ENCODE measurements at places on chromosomes 11 and 22.
A peak's percentile ranks its signal among the peaks of the same experiment; 100 is the strongest.

DNA sequence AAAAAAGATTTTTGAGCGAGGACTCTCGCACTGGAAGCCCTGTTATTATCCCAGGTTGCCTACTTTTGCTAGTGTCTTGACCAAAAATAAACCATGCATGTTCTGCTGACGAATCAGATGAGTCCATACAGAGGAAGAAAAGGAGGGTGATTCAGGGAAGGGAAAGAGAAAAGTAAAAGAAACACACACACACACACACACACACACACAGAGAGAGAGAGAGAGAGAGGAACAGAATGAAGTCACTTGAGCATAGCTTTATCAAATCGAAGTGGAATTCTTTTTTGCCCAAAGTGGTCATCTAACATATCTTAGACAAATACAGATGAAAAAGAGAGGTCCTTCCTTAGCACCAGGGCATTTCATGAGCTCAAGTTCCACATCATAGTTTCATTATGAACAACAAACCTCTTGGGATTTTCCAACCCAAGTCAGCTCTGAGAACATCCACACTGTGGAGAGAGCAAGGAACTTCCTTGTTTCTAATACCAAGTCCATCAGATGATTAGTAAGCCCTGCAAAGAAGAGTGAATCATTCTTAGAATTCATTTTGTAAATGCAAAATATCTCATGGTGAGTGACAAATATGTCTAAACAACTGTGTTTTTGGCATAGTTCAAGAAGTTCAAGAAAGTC lies 7.7 kb upstream of the MMP12 start:
- no peak for DNase-seq

- DNase-seq = no peak
Measured at GRCh38 chr22:39925909-39926679, 25.2 kb downstream of the GRAP2 start.

DNA sequence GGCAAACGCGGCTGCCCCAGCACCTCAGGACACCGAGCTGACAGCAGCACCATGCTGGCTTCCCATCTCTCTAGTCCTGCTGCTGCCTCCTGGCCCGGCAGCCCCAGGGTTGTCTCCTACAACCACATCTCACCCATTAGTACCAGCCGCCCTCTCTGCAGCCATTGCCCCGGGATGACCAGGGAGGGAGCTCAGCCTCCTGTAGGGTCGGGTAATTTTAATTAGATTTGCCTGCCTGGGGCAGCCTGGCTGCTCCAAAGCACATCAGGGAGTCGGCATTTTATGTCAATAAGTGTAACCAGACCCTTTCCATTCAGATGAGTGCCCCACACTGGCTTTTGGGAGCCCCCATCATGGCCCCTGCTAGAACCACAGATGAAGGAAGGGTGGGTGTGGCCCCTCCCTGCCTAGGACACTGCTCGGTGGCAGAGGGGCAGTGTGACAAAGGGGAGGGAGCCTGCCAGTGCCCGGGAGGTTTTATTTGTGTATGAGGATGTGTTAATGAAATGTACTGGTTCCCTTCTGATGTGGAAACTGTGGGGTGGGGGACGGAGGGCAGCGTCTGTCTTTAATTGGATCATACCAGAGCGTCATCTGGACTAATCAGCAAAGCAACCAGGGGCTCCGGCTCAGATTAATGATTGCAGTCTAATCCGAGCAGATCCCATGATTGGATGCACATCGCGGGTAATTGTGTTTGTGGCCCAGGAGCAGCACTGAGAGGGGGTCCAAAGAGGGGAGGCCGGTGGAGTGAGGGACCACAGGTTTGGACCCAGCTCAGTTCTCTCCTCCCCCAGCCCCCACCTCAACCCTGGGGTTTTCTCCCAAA lies 125.3 kb downstream of the FEZ1 start:
- no peak for DNase-seq

DNA sequence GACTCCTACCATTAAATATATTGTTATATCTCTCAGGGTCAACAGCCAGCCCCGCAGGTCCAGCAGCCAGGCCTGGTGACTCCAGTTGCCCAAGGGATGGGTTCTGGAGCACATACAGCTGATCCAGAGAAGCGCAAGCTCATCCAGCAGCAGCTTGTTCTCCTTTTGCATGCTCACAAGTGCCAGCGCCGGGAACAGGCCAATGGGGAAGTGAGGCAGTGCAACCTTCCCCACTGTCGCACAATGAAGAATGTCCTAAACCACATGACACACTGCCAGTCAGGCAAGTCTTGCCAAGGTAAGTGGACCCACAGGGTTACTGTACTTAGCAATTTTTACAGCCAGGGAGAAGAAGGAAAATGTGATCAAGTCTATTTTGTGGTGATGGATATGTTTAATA lies 35.1 kb downstream of the EP300 start:
- peak; percentile 87 for DNase-seq

DNA sequence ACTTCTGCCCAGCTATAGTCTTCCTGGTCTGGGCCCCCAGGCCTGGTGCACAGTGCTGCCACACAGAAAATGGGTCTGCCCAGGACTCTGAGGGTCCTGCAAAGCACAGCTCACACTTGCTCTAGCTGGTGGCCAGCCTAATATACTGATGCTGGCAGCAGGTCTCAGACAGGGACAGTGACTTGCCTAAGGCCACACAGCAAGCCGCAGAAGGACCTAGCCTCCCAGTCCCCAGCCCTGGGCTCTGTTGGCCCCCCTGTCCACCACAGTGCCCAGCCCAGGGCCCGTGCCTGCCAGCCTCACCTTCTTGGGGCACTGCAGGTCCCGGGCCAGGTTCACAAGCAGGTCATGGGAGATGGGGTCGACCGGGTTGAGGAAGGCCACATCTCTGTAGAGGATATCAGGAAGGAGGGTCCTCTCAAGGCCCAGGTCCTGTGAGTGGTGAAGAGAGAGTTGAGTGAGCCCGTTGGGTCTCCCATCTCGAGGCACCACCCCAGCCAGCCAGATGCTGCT lies 3.3 kb downstream of the LRRC75B start:
- no peak for DNase-seq

DNA sequence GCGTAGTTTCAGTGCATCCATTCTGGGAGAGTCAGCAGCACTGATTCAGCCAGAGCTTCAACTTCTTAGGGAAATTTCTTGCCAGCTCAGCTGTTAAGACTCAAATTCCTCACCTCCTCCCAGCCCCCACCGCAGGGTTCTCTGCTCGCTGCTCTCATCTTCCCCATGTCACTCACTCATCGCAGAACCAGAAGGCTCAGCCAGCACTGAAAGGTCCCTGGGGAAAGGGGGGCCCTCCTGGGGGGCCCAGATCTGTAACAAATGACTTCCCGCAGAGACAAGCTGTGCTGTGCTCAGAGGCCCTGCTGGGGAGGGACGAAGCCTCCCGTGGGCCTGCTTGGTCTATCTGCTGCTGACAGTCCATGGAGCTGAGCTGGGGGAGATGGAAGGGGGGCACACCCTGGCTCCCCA lies 220.6 kb downstream of the NTM start:
- DNase-seq = no peak

DNA sequence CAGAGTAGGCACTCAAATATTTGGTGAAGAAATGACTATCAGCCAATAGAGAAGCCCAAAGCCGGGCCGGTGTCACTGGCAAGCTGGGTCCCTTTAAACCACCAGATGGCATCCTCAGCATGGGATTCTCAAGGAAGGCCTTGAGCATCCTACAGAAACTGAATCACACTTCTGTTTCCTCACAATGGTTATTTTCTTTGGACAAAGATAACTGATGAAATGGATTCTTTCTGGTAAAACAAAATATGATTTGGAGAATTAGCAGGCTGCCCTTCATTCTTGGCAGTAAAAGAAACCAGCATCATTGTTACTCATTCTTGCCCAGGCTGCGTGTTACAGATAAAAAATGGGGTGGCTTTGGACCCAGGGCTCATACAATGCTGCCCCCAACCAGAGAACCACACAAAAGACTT lies 30.3 kb upstream of the ASPHD2 start:
- DNase-seq = peak; percentile 35

- no peak for DNase-seq
Measured at GRCh38 chr22:37197451-37198257, 9.6 kb upstream of the C1QTNF6 start.

- DNase-seq = no peak
Measured at GRCh38 chr11:91912322-91912721, 312.3 kb upstream of the FAT3 start.

DNA sequence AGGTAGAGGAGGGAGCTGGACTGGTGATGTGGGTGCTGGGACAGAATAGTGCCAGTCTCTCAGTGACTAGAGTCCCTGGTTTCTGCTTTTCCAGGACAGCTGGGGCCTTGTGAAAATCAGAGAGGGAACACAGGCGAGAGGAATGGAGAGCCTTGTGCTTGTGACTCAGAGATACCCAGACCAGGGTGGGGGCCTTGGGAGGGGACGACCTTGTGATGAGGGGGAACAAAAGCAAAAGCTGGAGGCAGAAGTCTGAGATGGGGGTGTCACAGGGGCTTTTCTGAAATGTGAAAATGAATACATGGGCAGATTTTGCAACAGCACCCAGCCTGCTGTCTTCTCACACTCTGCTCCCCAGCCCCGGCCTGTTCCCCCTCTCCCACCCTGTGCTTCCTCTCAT lies 3.4 kb upstream of the NR1H3 start:
- peak; percentile 17 for DNase-seq

- no peak for DNase-seq
Measured at GRCh38 chr11:124801014-124801413, 808 bp upstream of the MSANTD2 start.

DNA sequence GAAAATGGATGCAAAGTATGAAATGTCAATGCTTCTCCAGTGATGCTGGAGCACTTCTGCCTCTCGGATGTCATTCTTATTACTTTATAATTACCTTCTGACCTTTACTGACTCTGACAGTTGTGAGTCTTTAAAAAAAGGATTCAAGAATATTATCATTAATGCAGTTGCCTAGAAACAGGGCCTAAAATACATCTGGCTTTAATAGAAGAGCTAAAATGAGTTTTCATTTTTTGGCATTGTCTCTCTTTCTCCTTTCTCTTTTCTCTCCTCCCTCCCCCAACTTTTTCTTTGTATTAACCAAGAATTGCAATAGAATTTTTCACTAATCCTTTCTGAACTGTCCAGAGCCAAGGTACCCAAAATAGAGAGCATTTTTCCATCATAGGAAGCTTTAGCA lies 45.9 kb downstream of the FDX1 start:
- no peak for DNase-seq

DNA sequence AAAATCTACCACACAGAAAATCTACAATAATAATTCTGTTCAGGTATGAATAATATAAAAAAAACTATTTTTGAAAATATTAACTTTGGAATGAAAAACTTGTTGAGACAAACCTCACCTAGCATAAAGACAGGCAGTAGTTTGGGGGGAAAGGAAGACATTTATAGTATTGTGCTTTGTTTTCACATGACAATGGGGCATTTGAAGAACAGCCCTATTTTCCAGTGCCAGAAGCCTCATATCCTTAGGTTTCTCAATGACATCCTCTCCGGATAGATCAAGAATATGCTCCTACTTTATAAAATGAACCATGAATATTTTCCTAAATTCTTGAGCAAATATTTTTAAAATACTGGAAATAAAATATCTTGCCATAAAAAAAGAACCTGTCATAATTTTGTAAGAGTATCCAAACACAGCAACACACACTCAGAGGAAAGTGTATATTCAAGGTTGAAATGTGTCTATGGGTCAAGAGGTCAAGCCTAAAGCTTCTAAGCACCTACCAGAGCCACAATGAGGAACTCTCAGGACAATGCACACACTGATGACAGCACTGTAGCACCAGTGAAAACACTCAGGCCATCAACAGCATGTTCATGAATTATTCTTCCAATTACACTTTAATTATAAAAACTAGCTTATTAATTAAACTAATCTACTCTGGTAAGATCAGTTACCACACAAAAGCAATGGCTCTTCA lies 68.7 kb downstream of the MRTFA start:
- no peak for DNase-seq

GRCh38 chr11:70456921-70457532 lies 58.7 kb downstream of the CTTN start:
- peak; percentile 17 for DNase-seq

DNA sequence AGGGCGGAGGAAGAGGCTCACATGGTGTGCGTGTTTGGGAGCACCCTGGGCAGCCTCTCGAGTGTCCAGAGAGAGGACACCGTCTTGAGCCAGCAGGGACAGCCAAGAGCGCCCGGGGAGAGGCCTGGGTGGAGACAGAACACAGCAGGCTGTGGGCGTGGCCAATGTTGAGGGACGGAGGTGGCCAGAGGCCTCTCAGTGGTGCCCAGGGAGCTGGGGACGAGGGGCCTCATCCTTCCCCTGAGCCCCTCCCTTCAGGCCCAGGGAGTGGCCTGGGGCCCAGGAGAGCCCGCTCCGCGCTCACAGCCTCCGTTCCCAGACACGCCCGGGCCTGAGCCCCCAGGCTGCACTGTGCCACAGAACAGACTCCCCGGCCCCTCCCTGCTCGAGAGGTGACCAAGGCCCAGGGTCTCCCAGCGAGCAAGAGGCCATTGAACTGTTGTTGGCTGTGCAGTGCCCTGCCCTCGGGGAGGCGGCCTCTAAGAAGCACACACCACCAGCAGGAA lies 48.4 kb downstream of the CDKN1C start:
- no peak for DNase-seq

GRCh38 chr22:43828725-43828997 lies 16.6 kb upstream of the EFCAB6 start:
- DNase-seq = no peak

- DNase-seq = no peak
Measured at GRCh38 chr11:69914286-69915150, 95.3 kb upstream of the FGF3 start.

GRCh38 chr22:25698978-25699377 lies 43.0 kb upstream of the MYO18B start:
- no peak for DNase-seq

GRCh38 chr11:107598225-107599139 lies 7.5 kb downstream of the ELMOD1 start:
- no peak for DNase-seq

GRCh38 chr11:113131036-113131775 lies 170.0 kb downstream of the NCAM1 start:
- DNase-seq = no peak

DNA sequence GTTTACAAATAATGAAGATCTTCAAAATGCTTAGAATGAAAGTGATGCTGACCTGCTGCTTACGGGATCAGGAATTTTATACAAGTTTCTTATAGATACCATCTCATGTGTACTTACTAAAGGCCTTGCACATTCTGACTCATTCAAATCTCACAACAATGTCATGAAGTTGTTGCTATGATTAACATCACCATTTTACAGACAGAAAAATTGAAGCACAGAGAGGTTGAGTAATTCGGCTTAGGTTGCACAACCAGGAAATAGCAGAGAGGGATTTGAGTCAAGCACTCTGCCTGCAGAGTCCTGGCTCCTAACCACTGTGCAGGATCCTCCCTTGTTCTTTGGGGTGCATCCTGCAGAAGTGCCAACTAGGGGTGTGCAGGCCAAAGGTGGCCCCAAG lies 471.9 kb downstream of the MIAT start:
- no peak for DNase-seq

Data from HL-60 (cell line).